ENCODE measurements at places on chromosomes 2 and 18. TPM values are rescaled to one million over a fixed set of nuclear protein-coding genes. Genes with fewer than 3 reads are reported as not detected.

- no peak for DNase-seq
Measured at GRCh38 chr2:135048122-135048521, 875 bp upstream of the MAP3K19 start.

DNA sequence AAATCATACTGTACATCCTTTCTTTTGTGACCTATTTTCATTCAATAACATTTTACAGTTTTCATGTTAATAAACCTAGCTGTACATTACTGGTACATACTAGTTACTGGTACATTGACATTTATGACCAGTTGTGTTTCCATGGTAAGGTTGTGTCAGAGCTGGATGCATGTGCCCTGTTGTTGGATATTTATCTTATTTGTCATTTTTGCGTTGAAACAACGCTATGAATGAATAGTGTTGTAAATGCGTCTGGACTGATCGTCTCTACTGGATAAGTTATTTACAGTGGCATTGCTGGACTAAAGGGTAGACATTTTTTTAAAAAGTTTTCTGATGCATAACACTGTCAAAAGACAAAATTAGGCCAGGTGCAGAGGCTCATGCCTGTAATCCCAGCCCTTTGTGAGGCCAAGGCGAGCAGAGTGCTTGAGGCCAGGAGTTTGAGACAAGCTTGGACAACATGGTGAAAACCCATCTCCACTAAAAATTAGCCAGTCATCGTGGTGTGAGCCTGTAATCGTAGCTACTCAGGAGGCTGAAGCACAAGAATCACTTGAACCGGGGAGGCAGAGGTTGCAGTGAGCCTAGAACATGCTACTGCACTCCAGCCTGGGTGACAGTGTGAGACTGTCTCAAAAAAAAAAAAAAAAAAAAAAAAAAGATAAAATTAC, 40.2 kb downstream of the MCFD2 start:
- no peak for DNase-seq

- DNase-seq: no peak
Measured at GRCh38 chr2:75431276-75431675, 129.5 kb downstream of the EVA1A start.

- no peak for DNase-seq
Measured at GRCh38 chr2:105179469-105180372, 61.8 kb upstream of the GPR45 start.

- no peak for DNase-seq
Measured at GRCh38 chr18:66510357-66511045, 93.4 kb downstream of the CDH19 start.

The ZNF513 gene
- polyA plus RNA-seq: 8.1 TPM

The IL36G gene
- polyA plus RNA-seq: not detected

GRCh38 chr18:41695441-41695840, 259.6 kb upstream of the PIK3C3 start:
- no peak for DNase-seq

DNA sequence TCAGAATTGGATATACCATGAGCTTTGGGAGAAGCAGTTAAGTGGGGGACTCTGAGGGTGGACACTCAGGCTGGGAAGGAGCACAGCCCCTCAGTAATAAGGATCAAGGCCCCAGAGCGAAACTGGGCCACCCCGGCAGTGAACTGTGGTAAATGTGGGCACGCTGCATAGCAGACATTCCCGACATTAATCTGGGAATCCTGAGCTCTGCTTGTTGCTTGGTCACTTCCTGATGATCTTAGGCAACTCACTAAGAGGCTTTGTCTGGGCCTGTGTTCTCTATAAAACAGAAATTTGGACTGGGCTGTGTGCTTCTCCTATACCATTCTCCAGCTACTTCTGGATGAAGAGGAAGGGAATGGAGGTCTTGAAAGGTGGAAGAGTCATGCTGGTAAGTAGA, 4.8 kb downstream of the TGFBRAP1 start:
- DNase-seq: no peak

DNA sequence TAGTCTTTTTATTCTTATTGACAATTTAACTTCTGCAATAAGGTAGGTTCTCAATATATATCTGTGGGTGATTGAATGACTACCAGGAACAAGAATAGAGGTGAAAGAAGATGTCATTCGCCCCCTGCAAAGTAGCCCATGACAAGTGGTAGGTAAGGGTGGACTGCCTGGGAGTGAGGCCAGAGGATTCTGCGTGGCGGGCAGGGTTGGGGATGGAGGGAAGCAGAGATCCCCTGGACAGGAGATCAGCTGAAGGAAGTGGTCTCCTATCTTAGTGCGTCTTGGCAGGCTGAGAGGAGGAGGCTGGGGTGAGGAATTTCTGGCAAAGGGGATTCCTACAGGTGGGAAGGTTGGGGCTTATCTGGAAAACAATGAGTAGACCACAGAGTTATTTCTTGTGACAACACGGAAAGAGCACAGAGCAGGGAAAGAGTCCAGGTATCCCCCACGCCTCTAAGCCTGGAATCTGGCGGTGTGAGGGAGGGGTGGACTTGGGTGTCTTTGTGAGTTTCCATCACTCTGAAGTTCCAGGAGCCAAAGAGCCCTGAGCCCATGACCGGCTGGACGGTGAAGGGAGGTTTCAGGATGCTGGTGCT, 21.5 kb upstream of the MYCN start:
- DNase-seq: no peak

All from naive thymus-derived CD4-positive, alpha-beta T cell (primary cell).